ENCODE measurements at places on chromosomes 7 and 10.

DNA sequence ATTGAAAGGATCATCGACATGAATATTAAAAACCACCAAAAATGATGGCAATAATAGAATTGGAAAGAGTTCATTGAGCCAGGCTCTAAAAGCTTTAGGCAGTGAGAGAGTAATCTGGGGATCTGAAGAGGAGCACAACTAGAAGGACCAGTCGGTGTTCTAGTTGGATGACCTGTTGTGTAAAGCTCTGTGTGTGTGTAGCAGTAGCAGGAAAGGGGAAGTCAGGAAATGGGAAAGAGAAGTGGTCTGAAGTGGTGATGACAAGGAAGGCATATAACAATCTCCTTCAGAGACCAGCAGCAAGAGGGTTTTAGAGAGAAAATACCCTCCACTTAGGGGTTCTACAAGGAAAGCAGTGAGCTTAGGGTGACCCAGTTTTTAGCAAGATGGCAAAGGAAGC, 539.2 kb downstream of the HTR7 start:
- no peak for ATAC-seq

DNA sequence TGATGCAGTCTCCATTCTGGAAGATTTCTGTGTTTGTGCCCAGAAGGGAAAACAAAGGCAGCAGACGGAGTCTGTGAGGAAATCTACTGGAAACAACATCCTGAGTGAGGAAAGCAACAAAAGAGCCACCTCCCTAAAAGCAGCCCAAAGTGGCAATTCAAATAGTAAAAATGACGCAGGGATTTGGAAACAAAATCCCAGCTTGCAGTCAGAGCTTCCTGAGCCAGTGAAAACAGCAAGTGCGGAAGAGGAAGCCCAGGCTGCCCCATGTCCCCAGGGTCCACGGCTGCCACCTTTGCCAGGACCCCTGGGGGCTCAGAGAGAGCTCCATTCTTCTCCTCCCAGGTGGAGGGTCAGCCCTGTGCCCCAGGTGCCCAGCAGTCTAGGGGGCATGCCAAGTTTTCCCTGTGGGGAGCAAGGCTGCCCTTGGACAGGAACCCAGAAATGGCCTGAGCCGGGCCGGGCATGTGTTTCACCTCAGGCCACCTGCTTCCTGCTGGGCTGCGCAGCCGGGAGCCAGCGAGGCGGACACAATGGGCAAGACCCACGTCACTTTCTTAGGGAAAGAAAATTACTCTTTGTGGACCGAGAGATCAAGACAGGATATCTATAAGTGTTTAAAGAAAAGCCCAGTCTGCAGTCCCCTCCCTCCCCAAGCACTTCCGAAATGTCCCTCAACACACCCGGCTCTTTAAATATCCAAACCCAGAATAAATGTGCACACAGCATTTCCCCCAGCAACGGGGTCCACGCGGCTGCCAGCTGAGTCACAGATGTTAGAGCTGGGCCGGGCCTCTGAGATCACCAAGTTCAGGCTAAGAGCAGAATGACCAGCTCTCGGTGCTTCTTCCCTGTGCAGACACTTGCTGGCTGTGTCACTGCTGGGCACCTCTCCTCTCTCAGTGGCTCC, 231.1 kb downstream of the ARHGAP12 start:
- ATAC-seq, result peak; percentile 92

- ATAC-seq, result no peak
These were observed 37.2 kb upstream of the GATA3 start for GRCh38 chr10:8017277-8017676.

GRCh38 chr10:116053910-116054309, 219.1 kb downstream of the GFRA1 start:
- peak; percentile 16 for ATAC-seq

GRCh38 chr7:43645699-43646226, 62.9 kb downstream of the STK17A start:
- no peak for ATAC-seq
